Pancreas (tissue), 10 donors: ENCODE measurements at places on chromosomes 11 and 22. TPM values are rescaled to one million over a fixed set of nuclear protein-coding genes. Genes with fewer than 3 reads are reported as not detected.

DNA sequence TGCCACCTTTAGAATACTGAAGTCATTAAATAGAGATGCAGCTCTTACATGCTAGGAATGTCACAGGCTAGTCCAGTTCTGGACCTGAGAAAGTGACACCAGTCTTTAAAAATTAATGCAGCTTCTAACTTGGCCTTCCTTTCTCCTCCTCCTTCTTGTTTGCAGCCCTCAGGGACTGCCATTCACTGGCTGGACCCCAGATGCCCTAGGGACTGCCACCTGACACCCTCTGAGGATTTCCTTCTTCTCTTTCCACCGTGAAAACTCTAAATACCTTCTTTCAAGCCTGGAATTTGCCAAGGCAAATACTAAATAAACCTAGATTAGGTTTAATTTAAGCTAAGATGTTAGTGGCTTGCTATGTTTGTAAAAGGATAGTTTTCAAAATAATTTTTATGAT is 78.4 kb downstream of the MUC15 start:
- H3K4me3 ChIP-seq, result no peak overlapping the region
- H3K36me3 ChIP-seq, result no peaks in the 10 kb centered on the region
- no peak for DNase-seq
- H3K27me3 ChIP-seq, result no peaks in the 10 kb centered on the region

Gene RGL4
- not detected for total RNA-seq

DNA sequence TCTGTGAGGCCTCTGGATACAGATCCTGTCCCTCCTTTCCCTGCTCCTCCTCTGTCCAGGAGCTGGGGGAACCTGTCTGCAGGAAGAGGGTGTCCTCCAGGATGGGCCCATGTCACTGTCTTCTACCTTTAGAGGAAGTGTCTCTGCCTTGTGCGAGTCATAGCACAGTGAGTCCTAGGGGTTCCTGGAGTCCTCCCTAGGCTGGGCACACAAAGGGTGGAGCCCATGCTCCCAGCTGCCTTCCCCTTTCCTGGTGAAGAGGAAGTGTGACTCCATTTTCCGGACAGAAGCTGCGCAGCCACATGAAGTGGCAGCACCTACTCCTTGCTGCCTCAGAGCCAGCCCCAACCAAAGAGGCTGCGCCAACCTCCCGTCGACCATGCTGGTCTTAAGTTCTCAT is 112.2 kb downstream of the CTTN start:
- no peaks in the 10 kb centered on the region for H3K27me3 ChIP-seq
- H3K4me3 ChIP-seq, result no peak overlapping the region
- no peak for DNase-seq
- H3K4me1 ChIP-seq, result no peaks in the 10 kb centered on the region
- no peak overlapping the region for H3K27ac ChIP-seq

Gene MRGPRX4
- total RNA-seq, result not detected

DNA sequence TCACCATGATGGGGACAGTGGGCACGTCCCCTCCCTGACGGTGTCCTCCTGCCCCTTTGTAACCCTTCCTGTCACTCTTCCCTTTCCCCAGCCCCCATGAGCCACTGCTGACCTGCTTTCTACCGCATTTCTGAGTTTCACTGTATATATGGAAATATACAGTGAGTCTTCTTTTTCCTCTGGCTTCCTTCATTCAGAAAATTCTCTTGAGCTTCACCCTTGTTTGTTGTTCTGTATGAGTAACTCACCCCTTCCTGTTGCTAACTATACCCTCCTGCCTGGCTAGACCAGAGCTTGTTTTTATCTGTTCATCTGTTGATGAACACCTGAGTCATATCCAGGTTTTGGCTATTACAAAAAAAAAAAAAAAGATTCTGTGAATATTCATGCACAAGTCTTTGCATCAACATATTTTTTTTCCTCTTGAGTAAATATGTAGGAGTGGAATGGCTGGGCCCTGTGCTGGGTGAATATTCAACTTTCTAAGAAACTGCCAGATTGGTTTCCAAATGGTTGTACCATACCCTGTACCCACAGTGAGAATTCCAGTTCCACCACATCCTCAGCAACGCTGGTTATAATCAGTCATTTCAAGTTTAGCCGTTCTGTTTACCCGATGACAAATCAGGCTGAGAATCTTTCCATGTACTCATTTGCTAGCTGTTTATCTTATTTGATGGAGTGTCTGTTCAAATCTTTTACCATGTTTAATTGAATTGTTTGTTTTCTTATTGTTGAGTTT is 62.0 kb downstream of the IGF2 start:
- no peaks in the 10 kb centered on the region for H3K4me1 ChIP-seq
- H3K27ac ChIP-seq, result peak overlapping the region; percentile 5
- no peaks in the 10 kb centered on the region for H3K36me3 ChIP-seq

Gene CCDC88B
- total RNA-seq, result 3.6 TPM

Gene TMPRSS4
- total RNA-seq, result 0.39 TPM

- no peaks in the 10 kb centered on the region for H3K4me1 ChIP-seq
- H3K27ac ChIP-seq, result no peak overlapping the region
- DNase-seq, result no peak
- no peaks in the 10 kb centered on the region for H3K27me3 ChIP-seq
- H3K36me3 ChIP-seq, result no peaks in the 10 kb centered on the region
- no peak overlapping the region for H3K4me3 ChIP-seq
Observed at GRCh38 chr11:116164843-116165242, 607.9 kb downstream of the BUD13 start.

Gene DTX4
- 12.4 TPM for total RNA-seq

DNA sequence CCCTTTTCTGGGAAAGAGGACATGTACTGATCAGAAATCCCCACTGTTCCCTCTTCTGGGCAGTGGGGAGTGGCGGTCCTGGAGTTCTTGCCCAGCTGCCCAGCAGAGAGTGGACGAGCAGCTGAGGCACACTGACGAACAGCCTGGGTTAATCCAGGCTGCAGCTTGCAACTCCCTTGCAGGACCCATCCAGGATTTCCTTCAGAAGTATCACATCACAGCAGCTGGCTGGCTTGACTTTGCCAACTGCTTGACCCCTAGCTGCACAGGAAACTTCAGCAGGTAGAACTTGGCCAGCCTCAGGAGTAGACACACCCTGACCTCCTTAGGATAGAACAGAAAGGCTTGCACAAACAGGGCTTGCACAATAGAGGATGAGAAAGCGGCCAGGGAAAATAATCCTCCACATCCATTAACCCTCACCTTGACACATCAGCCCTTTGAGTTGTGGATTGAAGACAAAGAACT is 27.9 kb upstream of the FZD4 start:
- DNase-seq, result no peak
- H3K4me1 ChIP-seq, result no peaks in the 10 kb centered on the region
- H3K27ac ChIP-seq, result no peak overlapping the region
- H3K4me3 ChIP-seq, result no peak overlapping the region
- H3K27me3 ChIP-seq, result no peaks in the 10 kb centered on the region
- no peaks in the 10 kb centered on the region for H3K36me3 ChIP-seq

GRCh38 chr11:96218901-96219300 is 124.1 kb downstream of the MAML2 start:
- H3K36me3 ChIP-seq, result no peaks in the 10 kb centered on the region
- H3K4me1 ChIP-seq, result peaks cover 4% of the 10 kb centered on the region
- no peak overlapping the region for H3K4me3 ChIP-seq
- H3K27me3 ChIP-seq, result no peaks in the 10 kb centered on the region

GRCh38 chr11:126809514-126810289 is 190.9 kb downstream of the KIRREL3 start:
- H3K27ac ChIP-seq, result no peak overlapping the region
- no peak overlapping the region for H3K4me3 ChIP-seq
- H3K36me3 ChIP-seq, result no peaks in the 10 kb centered on the region

Gene CRYBA4
- total RNA-seq, result 0.19 TPM

Gene MRGPRF
- total RNA-seq, result 1.3 TPM

GRCh38 chr11:67483831-67484665 is 1.2 kb downstream of the AIP start:
- H3K27me3 ChIP-seq, result no peaks in the 10 kb centered on the region
- no peak overlapping the region for H3K4me3 ChIP-seq
- H3K27ac ChIP-seq, result no peak overlapping the region
- peaks cover 5% of the 10 kb centered on the region for H3K4me1 ChIP-seq

- no peak overlapping the region for H3K27ac ChIP-seq
- no peak overlapping the region for H3K4me3 ChIP-seq
- H3K4me1 ChIP-seq, result peaks cover 24% of the 10 kb centered on the region
- no peaks in the 10 kb centered on the region for H3K27me3 ChIP-seq
Observed at GRCh38 chr22:37199760-37200108, 11.7 kb upstream of the C1QTNF6 start.

GRCh38 chr11:71936825-71937224 is 8.0 kb downstream of the RNF121 start:
- no peak overlapping the region for H3K27ac ChIP-seq
- H3K36me3 ChIP-seq, result no peaks in the 10 kb centered on the region
- no peak for DNase-seq
- H3K4me1 ChIP-seq, result peaks cover 5% of the 10 kb centered on the region
- no peak overlapping the region for H3K4me3 ChIP-seq
